ENCODE measurements at places on chromosomes 16 and 17.

- DNase-seq, result no peak
These were observed 39.7 kb upstream of the MEAK7 start for GRCh38 chr16:84544031-84544773.

DNA sequence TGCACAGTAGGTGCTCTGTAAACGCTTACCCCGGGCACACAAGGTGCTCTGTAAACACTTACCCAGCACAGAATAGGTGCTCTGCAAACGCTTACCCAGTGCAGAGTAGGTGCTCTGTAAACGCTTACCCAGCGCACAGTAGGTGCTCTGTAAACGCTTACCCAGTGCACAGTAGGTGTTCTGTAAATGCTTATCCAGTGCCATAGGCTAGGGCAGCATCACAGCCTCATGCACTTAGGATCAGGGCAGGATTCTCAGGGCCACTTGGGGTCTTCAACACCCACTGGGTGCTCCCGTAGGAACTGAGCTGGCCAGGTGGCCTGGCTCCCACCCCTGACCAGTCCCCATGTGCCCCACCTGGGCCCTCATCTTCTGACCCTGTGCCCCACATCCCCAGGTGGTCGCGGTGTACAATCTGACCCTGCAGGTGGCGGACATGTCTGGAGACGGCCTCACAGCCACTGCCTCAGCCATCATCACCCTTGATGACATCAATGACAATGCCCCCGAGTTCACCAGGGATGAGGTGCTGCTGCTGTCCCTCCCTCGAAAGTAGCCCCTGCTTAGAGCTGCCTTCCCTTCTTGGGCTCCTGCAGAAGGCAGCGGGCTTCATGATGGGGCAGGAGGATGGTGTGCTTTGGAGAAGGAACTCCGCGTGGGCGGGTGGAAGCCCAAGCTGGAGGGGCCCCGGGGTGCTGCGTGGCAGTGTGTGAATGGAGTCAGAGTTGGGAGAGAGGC, 13.1 kb downstream of the SLC22A31 start:
- DNase-seq, result peak; percentile 53

DNA sequence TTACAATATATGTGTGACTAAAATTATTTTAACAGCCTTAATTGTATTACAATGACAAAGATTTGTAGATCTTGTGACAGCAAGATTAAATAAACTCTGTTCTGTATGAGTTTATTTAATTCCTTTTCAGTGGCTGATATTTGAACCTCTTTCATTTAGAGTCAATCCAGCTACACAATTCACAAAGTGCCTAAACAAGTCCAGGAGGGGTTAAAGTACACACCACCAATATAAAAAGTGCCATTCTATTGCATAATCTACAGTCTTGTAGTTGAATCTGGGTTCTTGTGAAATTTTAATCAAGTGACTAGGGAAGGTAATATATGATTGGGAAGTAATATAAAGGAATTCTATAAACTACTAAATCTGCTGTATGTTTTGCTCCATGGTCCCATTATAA, 3.9 kb upstream of the NFAT5 start:
- no peak for DNase-seq

GRCh38 chr16:88781140-88782077, 3.6 kb downstream of the PIEZO1 start:
- DNase-seq, result no peak

DNA sequence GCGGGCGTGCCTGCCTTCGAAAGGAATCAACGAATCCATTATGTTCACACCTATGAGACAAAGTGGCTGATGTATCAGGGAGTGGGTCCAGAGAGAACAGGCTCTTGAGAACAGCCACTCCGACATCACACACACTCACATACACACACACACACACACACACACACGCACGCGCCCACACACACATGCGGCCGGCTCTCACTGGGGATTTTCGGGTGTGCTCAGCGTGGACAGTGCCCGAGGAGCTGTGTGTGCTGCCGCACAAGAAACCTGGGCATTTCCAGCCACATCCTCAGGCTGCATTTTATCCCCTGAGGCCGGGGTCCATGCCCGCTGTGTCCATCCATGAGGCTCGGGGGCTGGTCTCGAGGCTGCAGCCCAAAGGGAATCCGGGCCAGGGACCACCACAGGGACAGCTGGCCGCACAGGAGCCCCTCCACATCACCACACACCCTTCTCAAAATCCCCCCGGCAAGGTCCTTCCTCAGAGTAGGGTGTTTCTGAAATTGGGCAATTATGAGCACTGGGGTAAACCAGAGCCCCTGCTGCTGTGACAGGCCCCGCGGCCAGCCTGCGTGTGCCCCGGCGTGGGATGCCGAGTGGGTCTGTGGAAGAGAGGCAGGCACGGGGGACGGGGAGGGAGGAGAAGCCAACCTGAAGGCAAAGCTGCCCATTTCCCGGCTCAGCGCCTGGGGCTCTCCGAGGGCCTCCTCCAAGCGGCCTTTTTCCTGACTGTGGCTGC, 24.8 kb downstream of the MRM3 start:
- DNase-seq, result no peak

DNA sequence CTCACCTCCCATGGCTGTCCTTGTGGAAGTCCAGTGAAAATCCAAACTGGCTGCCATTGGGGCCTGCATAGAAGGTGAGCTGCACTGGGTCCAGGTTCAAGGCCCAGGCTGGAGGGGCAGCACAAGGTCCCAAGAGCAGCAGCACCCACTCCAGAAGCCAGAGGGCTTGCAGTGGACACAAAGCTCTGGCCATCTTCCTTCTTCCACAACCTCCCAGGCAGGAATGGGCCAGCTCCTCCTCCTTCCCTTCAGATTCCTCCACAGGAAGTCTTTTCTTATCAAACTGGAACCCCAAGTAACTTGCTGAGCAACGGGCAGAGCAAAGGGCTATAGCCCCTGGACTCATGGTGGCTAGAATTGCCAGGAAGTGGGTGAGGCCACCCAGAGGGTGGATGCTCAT, at the start of gene ITGA2B:
Gene ITGA2B, minus strand, starts transcription at position 369 of the 400 bp plus-strand sequence. Its CDS starts 176 bp downstream, at position 193.
- no peak for DNase-seq

DNA sequence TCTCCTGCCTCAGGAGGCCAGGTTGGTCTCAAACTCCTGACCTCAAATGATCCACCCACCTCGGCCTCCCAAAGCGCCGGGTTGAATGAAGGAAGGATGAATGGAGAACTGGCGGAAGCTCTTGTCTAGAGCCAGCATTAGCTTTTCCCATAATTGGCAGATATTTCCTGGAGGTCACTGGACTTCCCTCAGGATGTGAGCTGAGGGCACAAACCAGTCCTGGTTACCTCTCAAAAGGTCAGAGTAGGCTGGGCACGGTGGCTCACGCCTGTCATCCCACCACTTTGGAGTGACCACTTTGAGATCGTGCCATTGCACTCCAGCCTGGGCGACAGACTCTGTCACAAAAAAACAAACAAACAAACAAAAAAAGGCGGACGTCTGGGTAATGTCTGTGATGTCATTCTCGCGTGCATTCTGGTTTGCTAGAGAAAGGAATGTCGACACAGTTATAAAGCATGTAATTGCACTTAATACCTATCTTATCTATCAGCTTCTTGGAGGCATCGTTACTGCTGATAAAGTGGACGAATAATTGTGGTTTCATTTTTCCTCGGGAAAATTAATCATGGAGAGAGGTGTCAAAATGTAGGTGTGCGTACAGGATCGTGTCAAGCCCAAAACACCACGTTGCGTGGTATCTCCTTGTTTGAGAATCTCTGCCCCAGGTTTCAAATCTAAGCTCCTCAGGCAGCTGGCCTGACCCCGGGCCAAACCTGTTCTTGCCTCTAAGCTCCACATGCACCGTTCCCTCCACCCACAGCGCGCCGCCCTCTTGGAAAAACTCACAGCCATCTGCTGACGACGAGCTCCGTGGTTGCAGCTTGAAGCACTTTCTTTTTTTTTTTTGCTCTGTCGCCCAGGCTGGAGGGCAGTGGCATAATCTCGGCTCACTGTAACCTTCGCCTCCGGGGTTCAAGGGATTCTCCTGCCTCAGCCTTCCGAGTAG, 6.4 kb upstream of the CRK start:
- no peak for DNase-seq

DNA sequence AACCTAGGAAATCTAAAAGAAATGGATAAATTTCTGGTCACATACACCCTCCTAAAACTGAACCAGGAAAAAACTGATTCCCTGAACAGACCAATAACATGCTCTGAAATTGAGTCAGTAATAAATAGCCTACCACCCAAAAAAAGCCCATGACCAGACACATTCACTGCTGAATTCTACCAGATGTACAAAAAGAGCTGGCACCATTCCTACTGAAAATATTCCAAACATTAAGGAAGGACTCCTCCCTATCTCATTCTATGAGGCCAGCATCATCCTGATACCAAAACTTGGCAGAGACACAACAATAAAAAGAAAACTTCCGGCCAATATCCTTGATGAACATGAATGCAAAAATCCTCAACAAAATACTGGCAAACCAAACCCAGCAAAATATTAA, 52.9 kb downstream of the TTC19 start:
- no peak for DNase-seq

DNA sequence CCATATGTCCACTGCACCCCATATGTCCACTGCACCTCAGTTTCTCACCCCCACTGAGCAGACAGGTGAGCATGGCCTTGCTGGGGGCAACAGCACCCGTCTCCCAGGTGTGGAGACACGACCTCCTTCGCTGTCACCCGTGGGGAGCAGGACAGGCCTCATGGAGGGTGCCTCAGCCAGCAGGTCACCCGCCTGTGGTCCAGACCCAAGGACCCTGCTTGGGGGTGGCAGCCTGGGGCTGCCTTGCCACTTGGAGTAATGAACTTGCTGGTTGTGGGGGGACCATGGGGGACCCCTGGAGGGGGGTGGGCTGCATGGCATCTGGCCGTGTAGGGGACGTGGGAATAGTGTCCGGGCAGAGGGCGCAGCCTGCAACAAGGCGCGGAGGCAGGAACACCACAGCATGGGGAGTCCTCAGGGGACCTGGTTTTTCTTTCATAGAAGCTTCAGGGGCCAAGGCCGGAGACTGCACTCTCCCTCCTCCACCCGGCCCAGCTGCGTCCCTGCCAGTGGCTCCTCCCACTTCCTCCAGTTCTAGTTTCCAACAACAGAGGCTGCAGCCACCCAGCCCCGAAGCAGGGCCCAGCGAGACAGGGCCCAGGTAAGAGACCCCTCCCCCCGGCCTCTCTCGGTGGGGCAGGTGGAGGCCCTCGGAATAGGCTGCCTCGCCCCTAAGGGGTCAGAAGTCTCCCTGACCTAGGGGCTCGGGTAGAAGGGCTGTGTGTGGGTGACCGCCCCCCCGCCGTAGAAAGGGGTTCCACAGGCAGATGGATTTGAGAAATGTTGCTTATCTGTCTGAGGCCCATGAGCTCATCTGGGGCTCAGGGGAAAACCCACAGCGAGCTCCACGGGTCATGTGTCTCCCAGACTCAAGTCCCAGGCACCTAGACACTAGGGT, at the start of gene NHLRC4:
Gene NHLRC4, plus strand, starts transcription at position 531 of the 898 bp plus-strand sequence. CDS start 1,043 bp downstream, outside the sequence.
- DNase-seq, result no peak

GRCh38 chr17:59154292-59154720, 680 bp downstream of the SKA2 start:
- DNase-seq, result peak; percentile 80

- DNase-seq, result no peak
These were observed 31.4 kb downstream of the CACNA1H start for GRCh38 chr16:1184156-1184868.

GRCh38 chr17:43169561-43170139, 1.4 kb upstream of the NBR1 start:
- DNase-seq, result peak; percentile 63

DNA sequence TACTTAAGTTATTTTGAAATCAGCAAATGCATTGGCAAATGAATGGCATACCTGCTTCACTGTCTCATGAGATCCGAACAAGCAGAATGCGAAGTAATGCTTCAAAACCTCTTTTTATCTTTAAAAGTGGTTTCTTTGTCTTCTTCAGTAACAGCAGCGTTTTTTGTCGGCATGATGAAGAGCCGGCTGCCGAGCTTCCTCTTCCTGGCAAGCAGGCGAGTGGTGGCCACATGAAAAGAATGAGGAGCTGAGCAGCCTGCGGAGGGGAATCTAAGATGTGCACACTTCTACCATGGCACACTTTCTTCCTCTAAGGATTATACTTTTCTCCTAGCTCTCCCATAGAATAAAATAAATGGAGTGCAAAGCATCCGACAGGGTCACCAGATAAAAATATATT, 42.4 kb upstream of the AKTIP start:
- DNase-seq, result no peak

GRCh38 chr17:489758-490329, 137.2 kb upstream of the RPH3AL start:
- DNase-seq, result peak; percentile 64

GRCh38 chr16:88384222-88385111, 1.7 kb downstream of the ZNF469 start:
- DNase-seq, result no peak

DNA sequence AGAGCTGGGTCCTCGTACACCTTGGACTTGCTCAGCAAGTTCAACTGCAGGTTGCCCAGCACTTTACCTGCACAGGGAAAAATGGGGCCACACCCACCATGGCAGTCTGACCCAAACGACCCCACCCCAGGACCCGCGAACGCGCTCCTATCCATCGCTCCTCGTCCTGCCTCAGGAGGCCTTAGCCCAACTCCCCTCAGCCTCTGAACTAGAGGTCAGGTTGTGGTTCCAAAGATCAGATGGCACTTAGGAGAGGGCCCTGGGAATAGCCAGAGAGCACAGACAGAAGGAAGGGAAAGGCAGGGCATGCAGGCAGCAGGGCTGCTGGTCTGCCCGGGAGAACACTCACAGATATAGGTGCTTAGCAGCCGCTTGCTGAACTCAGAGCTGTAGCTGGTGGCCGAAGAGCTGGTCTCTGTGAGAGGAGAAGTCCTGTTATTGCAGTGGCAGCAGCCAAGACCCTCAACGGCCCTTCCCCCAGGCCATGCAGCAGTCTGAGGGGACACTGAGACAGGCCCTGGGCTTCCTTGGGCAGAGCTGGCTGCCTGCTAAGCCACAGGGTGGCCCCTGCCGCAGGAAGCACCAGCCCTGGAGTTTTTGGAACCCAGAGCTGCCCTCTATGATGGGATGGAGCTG, 6.9 kb downstream of the ZACN start:
- DNase-seq, result no peak

DNA sequence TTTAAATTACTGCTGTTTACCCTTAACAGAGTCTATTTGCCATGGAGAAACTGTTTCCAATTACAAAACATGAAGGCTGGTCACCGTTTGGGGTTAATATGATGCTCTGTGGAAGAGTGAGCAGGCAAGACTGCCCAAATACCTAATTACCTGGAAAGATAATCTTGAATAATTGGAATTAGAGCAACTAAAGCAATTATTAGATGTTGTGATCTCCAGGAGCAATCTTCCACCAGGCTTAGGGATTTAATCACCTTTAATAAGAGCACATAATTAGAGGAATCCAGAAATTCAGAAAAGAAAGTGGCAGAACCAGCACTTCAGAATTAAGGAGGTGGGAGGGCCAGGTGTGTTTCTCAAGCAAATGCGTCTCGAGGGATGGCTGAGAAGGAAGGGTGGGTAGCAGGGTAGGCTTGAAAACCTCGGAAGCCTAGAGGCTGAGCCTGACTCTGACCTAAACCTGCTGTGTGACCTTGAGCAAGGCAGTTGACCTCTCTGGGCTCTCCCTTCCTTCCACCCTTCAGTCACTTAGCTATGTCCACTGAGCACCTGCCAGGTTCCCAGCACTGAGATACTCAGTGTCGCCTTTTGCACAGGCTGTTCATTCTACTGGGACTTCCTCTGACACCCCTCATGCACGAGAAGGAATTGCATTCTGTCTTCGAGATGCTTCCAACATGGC, 113.2 kb downstream of the GSG1L start:
- DNase-seq, result no peak

- DNase-seq, result no peak
These were observed 105.2 kb downstream of the C16orf95 start for GRCh38 chr16:87212026-87212425.
